ENCODE measurements at places on chromosomes 6 and 20.

GRCh38 chr6:35428421-35429149 is 23.6 kb upstream of the FANCE start:
- no peak for DNase-seq

- DNase-seq = no peak
Measured at GRCh38 chr6:129453073-129453472, 256.9 kb downstream of the ARHGAP18 start.

GRCh38 chr20:51766994-51767866 is 960 bp downstream of the ATP9A start:
- no peak for DNase-seq

GRCh38 chr6:149489967-149490366 is 5.2 kb upstream of the ZC3H12D start:
- no peak for DNase-seq

DNA sequence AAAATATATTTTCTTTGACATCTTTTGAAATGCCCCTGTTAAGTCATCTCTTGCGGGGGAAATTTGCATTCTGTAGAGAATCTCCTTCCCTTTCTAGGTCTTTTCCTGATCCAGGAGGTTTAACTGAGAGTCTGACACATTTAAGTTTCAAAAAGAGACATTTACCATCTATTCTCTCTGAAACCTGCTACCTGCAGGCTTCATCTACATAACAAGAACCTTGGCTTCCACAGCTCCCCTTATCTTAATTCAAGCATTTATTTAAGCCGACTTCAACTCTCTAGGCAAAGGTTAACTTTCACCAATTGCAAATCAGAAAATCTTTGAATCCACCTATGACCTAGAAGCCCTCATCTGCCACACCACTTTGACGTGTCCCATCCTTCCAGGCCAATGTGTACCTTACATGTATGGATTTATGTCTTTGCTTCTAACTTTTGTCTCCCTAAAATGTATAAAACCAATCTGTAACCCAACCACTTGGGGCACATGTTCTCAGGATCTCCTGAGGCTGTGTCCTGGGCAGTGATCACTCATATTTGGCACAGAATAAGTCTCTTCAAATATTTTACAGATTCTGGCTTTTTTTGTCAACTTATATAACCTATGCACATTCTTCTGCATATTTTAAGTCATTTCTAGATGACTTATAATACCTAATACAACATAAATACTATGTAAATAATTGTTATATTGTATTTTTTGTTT is 666.7 kb downstream of the UTRN start:
- no peak for DNase-seq

DNA sequence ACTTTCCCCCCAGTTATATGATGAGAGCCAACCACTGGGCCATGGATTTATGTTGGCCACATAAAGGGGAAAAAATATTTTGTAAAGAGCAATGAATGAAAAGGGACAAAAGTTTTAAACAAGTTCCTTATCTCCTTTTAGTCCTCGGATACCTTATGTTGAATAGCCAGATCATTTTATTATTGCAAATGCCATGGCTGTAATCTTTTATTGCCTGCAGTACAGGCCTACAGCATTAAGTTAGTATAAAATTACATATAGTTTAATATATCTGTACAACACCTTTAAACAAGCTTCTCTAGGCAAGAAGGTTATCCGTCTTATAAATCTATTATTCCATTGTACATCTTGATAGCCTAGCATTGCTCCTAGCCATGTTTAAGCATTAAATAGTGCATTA is 93.9 kb upstream of the SLC35B3 start:
- DNase-seq = no peak

GRCh38 chr6:127586372-127586771 is 9.4 kb downstream of the C6orf58 start:
- DNase-seq = no peak

DNA sequence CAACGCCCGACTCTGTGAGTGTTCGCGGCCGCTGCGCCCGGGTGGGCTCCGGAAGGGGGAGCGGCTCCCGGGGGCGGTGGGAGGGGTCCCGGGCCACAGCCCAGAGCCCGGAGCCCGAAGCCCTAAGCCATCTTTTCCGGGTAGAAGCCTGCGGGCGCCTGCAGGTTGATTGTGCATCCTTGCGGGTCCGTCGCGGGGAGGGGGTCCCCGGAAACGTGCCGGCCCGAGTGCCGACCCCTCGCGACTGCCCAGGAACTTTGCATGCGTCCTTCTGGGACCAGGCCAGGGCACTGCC is 413 bp downstream of the PTPRA start:
- DNase-seq = no peak

GRCh38 chr20:12291386-12291785 is 373.7 kb downstream of the BTBD3 start:
- no peak for DNase-seq

- no peak for DNase-seq
Measured at GRCh38 chr20:15612198-15612597, 961.0 kb downstream of the KIF16B start.

GRCh38 chr6:143700684-143701348 is 23.1 kb downstream of the PHACTR2 start:
- DNase-seq = no peak

- no peak for DNase-seq
Measured at GRCh38 chr20:62917720-62918119, 8.6 kb downstream of the DIDO1 start.

GRCh38 chr6:24484657-24485323 is 4.6 kb downstream of the GPLD1 start:
- DNase-seq = no peak

DNA sequence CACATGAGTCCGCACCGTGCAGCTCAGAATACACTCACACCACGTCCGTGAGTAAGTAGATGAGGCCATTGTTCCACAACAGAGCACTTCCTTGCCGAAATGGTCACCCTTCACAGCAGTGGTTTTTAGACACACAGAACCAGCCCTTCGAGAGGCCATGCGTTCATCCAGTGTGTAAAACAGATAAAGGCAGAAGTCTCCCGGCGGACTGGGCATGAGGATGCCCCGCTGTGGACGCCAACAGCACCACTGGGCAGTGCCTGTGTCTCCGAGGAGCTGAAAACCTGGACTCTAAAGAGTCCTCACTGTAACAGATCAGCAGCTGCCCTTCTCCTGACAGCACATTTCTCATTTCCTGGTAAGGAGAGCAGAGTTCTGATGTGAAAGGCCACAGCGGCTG is 75.2 kb downstream of the WDR27 start:
- DNase-seq = no peak

DNA sequence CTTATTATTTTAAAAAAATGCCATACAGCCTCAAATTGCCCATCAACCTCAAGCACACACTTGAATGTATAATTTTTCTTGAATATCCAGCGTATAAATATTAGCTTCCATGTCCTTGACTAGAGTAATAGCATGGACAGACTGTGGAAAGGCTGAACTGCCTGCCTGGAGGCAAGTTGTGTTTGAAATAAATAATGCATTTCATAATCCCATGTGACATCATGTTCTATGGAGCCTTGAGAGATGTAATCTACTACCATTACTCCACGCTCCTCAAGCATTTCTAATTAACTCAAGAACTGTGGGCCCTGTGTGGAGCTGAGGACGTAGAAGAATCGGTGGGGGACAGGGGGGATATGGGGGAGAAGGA is 94.2 kb downstream of the CDS2 start:
- DNase-seq = no peak

DNA sequence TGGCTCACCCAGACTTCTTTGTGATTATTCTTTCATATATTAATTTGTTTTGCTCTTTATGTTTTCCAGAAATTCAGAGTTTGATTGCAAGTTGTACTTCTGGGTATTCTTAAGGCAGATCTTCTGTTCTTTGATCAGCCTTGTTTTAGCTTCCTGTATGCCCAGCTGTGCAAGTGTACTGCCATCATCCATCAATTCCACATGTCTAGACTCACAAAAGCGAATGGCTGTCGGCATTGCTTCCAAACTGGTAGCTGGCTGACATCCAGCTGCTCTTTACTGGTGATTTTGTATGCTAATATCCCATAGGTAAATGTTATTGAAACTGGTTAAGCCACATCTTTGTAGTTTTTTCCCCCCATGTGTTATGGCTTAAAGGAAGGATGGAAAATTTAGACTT is 1084.8 kb upstream of the CITED2 start:
- no peak for DNase-seq

GRCh38 chr6:108565893-108566292 is 5.2 kb downstream of the FOXO3 start:
- DNase-seq = no peak

DNA sequence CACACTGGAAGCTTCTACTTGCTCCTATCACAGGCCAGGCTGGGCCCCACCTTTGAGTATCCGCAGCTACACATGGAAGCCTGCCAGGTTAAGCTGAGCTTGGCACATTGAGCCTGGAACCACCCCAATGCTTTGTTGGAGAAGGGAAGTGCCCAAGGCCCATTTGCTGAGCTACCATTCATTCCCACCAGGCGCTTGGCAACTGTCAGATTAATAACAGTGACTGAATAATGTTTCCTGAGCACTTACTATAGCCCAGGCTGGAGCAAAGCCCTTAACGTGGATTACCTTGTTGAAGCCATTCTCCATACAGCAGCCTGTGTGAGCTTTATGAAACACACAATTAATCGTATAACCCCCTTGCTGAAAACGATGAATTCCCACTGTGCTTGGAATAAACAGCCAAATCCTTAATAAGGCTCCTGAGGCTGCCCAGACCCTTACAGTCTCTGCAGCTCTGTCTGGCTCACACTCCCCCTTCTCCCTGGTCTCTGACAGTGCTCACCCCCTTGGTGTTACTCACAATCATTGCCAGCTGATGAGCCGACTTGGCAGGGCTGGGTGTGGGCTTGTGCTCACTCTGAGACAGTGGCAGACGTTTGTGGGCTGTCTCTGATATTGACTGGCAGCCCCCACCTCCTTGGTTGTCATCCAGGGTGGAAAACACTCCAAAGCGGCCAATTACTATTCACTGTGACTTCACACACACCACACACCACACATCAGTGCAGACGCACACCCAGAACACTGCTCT is 357.1 kb downstream of the MAFB start:
- DNase-seq = no peak

DNA sequence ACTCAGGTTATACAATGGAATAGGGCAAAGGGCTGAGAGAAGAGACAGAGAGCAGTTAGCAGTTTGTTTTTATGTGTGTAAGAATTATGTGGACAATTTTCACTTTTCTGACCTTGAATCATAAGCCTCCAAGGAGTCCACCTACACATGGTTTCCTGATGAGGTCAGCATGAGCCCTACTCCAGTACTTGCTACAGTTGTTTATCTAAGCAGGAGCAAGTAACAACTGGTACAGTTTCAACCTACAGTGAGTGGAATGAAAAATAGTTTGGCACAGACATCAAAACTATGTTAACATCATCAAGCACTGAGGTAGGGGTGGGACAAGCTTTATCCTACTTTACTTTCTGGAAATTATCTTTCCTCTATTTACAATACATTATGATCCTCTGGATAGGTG is 426.7 kb upstream of the ID4 start:
- no peak for DNase-seq

DNA sequence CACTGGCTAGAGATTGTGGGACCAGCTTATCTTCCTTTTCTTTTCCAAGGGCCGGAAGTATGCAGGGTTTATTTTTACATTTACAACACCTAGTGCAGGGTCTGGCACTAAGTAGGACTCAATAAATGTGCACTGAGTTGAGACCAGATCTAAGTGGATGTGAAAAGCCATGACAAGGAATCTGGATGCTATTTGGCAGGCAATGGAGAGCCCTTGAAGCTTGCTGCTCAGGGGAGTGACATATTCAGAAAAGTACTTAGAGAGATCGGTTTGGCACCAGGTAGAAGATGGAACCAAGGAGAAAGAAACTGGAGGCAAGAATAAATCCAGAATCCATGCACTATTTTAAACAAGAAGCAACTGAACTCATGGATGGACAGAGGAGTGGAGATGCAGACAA is 815.8 kb downstream of the MAFB start:
- DNase-seq = no peak

- no peak for DNase-seq
Measured at GRCh38 chr6:53441035-53441493, 92.3 kb upstream of the ELOVL5 start.

- no peak for DNase-seq
Measured at GRCh38 chr20:25276533-25277050, 28.7 kb downstream of the PYGB start.

GRCh38 chr6:73747289-73747688 is 51.3 kb downstream of the CD109 start:
- DNase-seq = no peak

- DNase-seq = no peak
Measured at GRCh38 chr6:142900227-142900971, 44.6 kb downstream of the HIVEP2 start.

DNA sequence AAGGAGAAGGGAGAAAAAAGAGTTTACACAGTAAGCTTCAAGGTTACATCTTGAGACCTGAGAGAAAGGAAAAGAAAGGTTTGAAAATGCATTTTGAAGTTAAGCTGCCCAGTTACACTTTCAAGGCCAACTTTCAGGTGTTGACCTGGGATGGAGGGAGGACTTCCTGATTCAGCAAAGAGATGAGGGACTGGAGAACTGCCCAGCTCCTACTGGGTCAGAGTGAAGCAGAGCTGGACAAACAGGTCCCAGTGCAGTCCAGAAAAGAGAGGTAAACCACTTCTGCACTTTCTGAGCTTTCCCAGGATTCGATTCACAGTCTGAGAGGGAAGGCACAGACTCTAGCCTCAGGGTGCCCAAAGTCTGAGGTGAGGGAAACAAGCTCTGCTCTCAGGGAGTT is 6.0 kb upstream of the TJAP1 start:
- no peak for DNase-seq

- DNase-seq = no peak
Measured at GRCh38 chr6:156181506-156181905, 595.7 kb upstream of the ARID1B start.

GRCh38 chr20:23331450-23332350 is 18.9 kb upstream of the NXT1 start:
- DNase-seq = no peak

DNA sequence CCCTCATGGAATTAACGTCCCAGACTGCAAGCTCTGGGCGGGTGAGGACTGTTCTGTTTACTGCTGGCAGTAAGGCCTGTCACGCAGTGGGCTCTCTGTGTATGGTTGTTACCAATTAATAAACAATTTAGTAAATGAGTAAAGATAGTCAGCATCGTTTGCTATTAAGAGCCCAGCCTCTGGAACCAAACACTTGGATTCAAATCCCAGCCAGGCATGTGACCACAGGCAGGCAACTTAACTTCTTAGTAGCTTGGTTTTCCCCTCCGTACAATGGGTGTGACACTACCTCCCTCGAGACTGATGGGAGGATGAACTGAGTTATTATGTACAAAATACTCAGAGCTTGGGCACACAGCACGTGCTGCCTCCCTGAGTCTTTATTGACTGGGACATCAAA is 137.7 kb upstream of the ARMC2 start:
- no peak for DNase-seq

DNA sequence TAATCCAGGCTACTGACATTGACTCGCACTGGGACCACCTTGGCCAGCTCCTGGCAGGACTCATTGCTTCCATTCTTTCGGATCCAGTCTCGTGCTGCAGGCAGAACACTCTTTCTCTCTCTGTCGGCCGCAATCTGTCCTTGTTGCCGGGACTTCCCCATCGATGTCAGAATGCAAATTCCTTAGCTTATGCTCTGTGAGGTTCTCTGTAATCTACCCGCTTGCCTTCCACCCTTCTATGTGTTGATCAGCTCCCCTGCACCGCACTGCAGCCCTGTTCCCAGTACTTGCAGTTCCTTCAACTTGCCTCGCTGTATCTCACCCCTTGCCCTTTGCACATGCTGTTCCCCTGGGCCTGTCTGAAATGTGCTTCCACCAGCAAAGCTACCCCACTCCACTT is 182.0 kb downstream of the PHACTR1 start:
- DNase-seq = no peak

- no peak for DNase-seq
Measured at GRCh38 chr6:46325561-46326530, 155.1 kb upstream of the ENPP5 start.

- DNase-seq = no peak
Measured at GRCh38 chr6:77264970-77265369, 198.3 kb downstream of the HTR1B start.
